ENCODE measurements at places on chromosomes 4 and X.

GRCh38 chr4:108919226-108919893 is 156.5 kb upstream of the ETNPPL start:
- DNase-seq: no peak

GRCh38 chr4:103719830-103720207 is at the start of gene TACR3:
TSS of gene TACR3 (minus strand) at chr4:103719985. CDS start at chr4:103719675, 310 bp downstream.
- DNase-seq: no peak

- no peak for DNase-seq
These were observed 5.4 kb downstream of the RAB9A start for GRCh38 chrX:13694359-13694758.

DNA sequence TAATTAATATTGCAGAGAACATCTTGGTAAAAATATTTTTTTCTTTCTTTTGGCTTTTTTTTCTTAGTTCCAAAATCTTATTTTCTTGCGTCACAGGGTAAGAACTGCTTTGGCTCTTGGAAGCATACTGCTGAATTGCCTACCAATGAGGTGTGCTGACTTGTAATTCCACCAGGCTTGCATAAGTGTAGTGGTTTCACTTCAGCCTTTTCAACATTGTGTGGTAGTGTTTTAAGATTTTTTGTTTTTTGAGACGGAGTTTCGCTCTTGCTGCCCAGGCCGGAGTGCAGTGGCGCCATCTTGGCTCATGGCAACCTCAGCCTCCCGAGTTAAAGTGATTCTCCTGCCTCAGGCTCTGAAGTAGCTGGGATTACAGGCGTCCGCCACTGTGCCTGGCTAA is 42.4 kb downstream of the N4BP2 start:
- DNase-seq: no peak

GRCh38 chr4:140684314-140684713 is 71.9 kb downstream of the TBC1D9 start:
- no peak for DNase-seq

GRCh38 chr4:20084488-20084887 is 167.2 kb upstream of the SLIT2 start:
- DNase-seq: no peak
